Fibroblast of lung (primary cell): ENCODE measurements at places on chromosomes 12 and 14. TPM values are rescaled to one million over a fixed set of nuclear protein-coding genes. Genes with fewer than 3 reads are reported as not detected.

DNA sequence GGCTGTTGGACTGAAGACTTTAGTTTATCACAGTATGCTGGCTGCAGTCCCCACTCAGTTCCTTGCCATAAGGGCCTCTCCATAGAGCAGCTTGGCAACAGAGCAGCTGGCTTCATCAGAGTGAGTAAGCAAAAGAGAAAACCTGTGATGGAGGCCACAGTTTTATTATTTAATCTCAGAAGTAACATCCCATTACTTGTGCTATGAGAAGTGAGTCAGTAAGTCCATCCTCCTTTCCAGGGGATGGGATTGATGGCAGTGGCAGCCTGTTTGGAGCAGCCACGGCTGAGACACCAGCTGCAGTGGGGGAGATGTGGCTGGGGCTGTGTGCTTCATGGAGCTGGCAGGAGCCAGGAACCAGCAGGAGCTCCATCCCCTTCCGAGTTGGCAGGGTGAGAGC is 138.5 kb upstream of the SRRM4 start:
- DNase-seq = no peak

GRCh38 chr12:67286257-67286656 is 17.1 kb downstream of the CAND1 start:
- DNase-seq = no peak

Gene RNASE1
- total RNA-seq = not detected in 2 replicates

Gene TESPA1
- not detected in 2 replicates for total RNA-seq

DNA sequence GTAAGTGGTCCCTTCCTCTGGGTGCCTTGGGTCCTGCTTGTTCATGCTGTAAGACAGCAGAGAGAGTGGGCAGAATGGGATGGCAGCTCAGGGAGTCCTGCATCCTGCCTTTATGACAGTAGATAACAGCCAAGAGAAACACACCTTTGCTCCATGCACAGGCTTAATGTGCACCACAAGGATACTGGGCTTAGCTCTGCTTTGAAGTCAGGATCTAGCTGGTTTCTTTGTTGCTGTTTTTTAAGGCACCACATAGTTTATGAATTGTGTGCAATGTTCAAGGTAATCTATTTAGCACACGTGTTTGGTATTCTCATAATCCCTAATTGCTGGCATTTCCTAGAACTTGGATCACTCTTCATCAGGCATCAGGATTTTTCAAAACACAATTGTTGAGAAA is 239.5 kb upstream of the DCN start:
- no peak for DNase-seq

DNA sequence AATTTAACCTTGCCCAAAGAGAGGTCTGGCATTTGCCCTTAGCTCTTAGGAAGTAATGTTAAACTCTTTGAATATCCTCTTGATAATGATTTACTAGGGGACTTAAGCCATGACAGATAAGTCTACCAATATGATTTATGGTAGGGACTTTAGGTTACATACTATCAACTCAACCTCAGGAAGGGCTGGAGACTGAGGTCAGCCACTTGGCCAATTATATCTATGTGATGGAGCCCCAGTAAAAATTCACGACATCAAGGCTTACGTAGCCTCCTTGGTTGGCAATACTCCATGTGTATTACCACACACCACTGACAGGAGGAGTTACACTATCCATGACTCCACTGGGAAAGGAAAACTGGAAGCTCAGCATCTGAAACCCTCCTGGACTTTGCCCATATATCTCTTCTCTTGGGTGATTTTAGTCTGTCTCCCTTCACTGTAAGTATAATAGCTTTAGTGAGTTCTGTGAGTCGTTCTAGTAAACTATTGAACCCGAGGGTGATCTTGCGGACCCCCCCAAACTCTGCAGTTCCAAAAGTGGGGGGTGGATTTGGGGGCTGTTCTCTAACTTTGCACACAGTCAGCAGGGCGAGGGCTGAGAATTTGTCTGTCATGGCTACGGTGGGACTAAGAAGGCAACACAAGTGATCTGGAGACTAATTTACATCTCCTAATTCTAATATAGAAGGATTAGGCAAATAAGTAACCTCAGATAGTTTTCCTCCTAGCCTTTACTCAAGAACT is 62.3 kb downstream of the R3HDM2 start:
- peak; percentile 21 for DNase-seq

DNA sequence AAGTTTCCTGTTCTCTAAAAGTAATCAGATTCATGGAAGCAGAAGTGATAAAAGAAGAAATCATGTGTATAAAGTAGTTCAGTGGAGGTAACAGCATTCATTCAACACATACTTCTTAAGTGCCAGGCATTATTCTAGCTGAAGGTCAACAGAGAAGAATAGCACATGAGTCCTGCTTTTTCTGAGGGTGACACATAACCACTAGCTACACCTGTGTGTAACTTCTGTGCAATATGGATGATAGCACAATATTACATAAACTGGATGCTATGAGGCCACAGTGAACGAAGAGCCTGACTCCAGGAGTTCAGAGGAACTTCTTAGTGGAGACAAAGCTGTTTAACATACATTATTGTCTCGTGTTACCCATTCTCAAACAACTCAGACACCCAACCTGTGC is 114.3 kb upstream of the PCED1B start:
- no peak for DNase-seq

- peak; percentile 57 for DNase-seq
These were observed 20.6 kb upstream of the SNRPF start for GRCh38 chr12:95838125-95838524.

Gene NPFF
- not detected in 2 replicates for total RNA-seq

DNA sequence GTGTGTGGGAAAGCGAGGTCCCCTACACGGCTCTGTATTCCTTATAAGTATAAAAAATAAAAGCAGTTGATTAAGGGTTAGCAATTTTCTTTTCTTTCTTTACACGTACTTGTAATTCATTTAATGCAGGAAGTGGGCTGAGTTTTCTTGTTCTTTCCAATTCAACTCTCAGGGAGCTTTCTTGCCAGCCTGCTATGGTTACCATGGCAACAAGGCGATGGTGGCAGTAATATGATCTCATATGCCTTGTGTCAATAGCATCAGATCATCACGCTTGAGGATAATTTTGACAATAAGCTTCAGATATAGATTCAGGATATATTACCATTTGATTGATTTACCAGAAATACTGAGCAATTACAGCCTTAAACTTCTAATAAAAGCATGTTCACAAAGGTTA is 466.5 kb downstream of the APAF1 start:
- no peak for DNase-seq

Gene GNG2
- total RNA-seq = 19.0 and 21.5 TPM in 2 replicates

- DNase-seq = no peak
These were observed 834.7 kb downstream of the TRHDE start for GRCh38 chr12:73106896-73107295.

- peak; percentile 66 for DNase-seq
These were observed 32.8 kb upstream of the TXNRD1 start for GRCh38 chr12:104182621-104183378.

- peak; percentile 41 for DNase-seq
These were observed 6.5 kb upstream of the HCFC2 start for GRCh38 chr12:104057771-104058197.

DNA sequence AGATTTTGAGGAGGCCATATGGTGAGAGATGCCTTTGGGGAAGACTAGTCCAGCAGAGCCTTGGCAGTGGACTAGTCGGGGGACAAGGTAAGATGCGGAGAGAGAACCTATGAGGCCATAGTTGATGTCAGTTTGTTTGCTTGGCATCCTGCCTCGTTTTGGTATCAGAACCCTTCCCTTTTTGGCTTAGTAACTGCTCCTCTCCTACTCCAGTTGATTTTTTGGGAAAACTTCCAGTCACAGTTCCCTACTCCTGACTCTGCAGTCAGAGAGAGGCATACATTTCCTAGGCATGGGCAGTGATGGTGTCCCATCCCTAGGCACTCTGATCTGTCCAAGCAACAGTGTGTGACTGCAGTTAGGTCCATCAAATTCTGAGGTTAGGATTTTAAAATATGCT is 398.3 kb downstream of the AEBP2 start:
- no peak for DNase-seq

Gene DCN
- 586 and 902 TPM in 2 replicates for total RNA-seq

DNA sequence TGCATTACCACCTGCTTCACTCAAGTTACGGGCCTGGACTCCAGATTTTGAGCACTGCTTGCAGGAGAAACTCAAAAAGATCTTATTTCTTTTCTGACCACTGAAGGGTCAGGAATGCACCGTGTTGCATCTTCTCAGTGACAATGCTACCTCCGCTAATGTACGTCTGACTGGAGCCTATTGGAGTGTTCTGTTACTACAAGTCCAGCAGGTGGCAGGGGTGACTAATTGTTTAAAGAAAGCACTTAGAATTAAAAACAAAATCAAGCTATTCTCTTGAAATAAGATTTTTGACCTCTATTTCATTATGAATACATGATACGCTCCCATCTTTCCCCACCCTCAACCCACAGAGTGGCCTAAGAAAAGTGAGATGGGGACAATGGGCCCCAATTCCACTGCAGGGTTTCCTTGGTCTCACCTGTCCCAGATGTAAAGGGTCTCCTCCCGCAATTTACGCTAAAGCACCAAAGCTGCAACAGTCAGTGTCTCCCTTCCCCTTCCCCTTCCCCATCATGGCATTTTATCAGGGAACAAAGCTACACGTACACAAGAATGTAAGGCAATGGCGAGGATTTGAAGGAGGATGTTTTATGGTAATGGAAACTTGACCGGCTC is 2.2 kb downstream of the TBPL2 start:
- peak; percentile 60 for DNase-seq

- DNase-seq = peak; percentile 37
These were observed 259.3 kb downstream of the ADAMTS20 start for GRCh38 chr12:43292699-43293098.

Gene NOXRED1
- total RNA-seq = 0.26 and 0.83 TPM in 2 replicates

Gene PRH2
- total RNA-seq = not detected in 2 replicates

GRCh38 chr12:49641748-49642369 is 18.5 kb downstream of the PRPF40B start:
- DNase-seq = no peak
